ENCODE measurements at places on chromosomes 3 and 15.
A peak's percentile ranks its signal among the peaks of the same experiment; 100 is the strongest.

- no peak for DNase-seq
Measured at GRCh38 chr3:38268087-38268486, 2.5 kb downstream of the SLC22A13 start.

DNA sequence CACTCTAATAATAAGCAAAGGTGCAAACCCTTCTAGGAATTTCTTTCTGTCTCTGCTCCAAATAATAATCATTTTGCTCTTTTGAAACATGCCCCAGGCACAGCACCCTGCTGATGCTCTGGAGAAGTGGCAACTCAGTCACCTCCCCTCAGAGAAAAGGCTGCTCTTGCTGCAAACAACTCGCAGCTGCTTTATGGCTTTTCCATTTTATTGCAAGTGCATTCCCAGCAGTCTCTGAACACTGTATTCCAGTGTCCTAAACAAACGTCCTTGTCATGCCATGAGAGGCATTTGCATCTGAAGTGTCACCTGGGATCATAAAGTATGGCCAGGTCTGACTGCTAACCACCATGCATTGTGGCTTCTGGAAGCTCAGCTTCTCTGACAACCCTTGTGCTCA, 358.1 kb upstream of the TRIM42 start:
- no peak for DNase-seq

- no peak for DNase-seq
Measured at GRCh38 chr15:38844736-38845135, 280.1 kb upstream of the RASGRP1 start.

DNA sequence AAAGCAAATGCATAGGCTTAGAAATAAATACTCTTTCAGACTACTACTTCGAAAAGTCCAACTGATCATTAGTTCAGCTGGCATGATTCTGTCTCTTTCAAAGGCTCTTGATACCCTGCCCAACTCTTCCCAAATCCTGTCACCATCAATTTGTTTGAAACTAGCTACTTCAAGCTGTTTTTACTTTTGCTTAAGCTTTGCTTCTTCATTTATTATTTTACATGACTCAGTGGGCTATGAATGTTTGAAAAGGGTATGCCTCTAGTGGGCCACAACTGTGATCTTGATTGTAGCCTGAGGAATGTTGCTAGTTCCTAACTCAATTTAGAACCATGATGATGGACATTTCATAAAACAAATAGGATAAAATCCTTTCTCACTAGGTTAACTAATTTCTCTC, 340.8 kb downstream of the NAALADL2 start:
- no peak for DNase-seq

DNA sequence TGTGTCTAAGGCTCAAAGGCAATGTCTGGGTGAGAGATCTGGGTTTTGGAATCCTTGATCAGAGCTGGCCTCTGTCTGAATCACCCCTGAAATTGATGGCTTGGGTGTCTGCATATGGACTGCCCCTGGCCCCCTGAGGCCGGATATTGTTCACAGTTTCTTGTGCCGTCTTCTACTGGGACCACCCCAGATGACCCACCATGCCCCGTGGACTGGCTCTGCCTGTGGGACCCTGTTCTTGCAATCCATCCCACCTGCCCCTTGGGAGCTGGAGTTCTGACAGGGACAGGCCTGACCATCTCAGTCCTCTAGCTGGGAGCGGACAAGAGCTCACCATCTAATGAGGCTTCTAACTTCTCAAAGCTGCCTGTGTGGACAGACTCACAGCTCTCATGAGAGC, 119.9 kb downstream of the FAM43A start:
- no peak for DNase-seq

DNA sequence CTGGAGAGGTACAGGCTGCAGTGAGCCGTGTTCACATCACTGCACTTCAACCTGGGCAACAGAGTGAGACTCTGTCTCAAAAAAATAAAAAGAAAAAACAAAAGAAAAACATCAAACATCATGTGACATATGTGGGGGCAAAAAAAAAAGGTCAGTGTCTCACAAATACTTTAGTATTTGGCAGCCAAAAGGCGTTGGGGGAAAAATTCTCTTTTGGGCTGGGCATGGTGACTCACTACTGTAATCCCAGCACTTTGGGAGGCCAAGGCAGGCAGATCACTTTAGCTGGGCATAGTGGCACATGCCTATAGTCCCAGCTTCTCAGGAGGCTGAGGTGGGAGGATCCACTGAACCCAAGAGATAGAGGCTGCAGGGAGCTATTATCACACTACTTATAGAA, 47.6 kb downstream of the TMCC1 start:
- DNase-seq, result no peak

GRCh38 chr3:17300441-17300840, 415.7 kb downstream of the PLCL2 start:
- DNase-seq, result no peak

DNA sequence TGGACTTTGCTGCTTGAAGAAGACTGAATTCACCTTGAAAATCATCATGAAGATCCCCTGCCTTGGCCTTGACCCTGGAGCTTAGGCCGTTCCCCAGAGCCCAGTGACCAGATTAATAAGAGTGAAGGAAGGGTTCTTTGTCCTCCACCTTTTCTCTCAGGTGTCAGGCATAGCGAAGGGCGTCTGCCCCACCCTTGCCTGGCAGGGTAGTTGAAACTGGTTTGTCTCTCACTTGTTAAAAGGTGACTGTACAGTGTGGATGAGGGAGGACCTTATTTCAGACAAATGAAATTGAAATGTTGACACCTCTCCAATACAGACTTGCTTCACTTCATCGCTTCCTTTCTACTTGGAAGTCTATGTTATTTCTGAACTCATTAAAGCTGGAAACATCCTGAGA, 223.7 kb upstream of the BHLHE40 start:
- no peak for DNase-seq

DNA sequence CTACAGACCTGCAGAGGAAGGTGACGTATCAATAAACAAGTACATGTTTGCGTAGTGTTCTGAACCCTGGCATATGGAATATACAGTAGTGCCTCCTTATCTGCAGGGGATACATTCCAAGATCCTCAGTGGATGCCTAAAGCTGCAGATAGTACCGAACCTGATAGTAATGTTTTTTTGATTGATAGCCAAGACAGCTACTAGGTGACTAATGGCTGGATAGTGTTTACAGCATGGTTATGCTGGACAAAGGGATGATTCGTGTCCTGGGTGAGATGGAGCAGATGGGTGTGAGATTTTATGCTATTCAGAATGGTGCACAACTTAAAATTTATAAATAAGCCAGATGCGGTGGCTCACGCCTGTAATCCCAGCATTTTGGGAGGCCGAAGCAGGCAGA, 55.8 kb upstream of the IGF2BP2 start:
- DNase-seq, result no peak

DNA sequence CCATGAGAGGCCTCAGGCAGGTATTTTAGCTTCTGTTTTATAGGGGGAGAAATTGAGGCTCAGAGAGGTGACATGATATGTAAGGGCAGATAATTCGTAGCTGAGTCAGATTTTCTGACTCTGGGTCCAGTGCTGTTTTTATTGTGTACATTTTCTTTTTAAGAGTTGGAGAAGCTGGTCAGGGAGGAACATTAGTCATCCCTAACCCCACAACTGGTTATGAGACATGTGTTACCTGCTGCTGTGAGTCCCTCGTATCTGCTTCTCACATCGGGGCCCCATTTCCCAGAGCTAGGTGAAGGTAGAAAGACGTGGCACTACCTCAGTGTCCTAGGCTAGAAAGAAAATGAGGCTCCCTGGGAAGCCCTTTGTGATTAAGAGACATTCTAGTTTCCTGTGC, 28.6 kb downstream of the GALNT15 start:
- DNase-seq, result no peak

DNA sequence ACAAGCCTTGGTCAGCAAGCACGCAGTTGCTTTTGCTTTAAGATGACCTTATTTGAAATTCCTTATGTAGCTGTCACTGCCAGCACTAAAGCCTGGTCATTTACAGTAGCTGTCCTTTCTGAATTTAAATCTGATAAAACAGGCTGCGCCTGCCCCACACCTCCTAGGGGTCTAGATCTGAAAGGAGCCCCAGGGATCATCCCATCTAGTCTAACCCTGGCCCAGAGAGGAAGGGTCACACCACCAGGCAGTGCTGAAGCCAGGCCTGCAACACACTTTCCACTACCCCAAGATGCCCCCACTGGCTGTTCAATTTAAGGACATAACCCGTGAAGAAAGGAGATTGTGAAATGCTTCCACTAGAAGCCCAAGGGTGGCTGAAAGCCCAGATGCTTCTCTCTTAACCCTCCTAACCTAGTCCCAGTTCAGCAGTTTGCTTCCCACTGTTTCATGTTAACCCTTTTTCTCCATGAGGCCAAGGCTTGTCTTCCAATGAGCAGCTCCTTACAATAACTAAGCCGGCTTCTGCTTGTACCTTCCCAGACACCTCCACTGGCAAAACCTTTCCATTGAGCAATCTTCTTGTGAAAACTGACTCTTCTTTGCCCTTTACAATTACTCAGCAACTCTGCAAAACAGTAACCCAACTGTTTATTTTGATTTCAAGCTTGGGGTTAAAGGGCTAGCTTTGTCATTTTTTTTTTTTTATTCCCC, 198.9 kb upstream of the LPP start:
- no peak for DNase-seq

DNA sequence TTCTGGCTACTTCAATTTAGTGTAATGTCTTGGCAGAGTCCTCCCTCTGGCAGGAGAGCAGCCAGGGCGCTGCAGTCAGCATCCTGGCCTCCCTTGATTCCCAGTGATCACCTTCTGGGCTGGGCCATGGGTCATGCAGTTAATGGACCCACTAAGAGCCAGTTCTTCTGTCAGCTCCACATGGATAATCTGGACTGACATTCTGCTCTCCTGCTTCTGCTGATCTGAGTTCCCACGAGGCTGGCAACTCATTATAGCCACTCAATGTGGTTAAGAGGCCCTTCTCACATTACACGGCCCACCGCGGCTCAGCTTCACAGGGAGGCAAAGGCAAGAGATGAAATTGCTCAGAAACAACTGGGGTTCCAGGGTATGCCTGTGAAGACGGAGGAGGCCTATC, 94.0 kb downstream of the WDR76 start:
- DNase-seq, result no peak

GRCh38 chr3:157280786-157281185, 120.8 kb upstream of the CCNL1 start:
- DNase-seq, result no peak

DNA sequence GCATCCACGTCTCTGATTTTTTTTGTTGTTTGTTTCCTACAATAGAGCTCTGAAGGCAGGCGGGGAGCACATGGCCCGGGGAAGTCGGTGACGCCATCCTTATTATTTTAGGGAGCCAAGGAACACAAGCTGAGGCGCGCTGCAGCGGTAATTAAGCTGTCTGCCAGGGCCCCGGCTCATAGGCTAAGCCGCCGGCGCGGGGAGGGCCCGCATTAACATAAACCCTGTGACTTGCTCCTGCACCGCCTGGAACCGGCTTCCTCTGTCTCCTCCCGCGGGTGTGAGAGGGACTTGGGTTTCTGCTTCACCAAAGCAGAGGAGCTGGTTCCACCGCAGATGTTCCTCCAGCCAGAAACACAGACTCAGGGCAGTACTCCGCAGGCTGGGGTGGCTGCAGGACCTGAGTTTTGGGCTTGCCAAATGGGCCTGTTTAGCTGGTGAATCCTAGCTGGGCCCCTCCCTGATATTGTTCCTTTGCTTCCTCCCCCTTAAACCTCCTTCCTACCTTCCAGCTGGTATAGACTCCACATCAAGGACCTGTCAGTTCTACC, 25.3 kb downstream of the ANP32A start:
- peak; percentile 26 for DNase-seq

GRCh38 chr15:75171408-75171807, 30.3 kb upstream of the C15orf39 start:
- DNase-seq, result no peak

DNA sequence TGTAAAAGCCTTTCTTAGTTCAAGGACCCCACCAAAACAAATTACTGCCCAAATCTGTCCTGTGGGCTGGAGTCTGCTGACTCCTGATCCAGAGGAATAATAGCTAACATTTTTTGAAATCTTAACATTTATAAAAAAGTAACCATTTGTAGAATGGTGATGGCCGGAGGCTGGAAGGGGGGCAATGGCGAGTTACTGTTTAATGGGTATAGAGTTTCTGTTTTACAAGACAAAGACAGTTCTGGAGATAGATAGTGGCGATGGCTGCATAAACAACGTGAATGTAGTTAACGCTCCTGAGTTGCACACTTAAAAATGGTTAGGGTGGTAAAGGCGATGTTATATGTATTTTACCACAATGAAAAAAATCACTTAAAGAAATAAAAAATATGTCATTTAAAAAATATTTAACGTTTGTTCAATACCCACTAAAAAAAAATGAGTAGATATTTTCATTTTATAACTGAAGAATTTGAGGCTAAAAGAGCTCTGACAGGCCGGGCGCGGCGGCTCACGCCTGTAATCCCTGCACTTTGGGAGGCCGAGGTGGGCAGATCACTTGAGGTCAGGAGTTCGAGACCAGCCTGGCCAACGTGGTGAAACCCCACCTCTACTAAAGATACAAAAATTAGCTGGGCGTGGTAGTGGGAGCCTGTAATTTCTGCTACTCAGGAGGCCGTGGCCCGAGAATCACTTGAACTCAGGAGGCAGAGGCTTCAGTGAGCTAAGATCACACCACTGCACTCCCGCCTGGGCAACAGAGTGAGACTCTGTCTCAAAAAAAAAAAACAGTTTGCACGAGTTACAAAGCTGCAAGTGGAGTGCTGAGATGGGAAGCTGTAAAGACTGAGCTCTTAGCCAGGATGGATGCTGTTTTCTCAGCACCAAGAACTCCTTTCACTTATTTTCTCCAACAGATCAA, 37.6 kb downstream of the IGF2BP2 start:
- no peak for DNase-seq

- DNase-seq, result no peak
Measured at GRCh38 chr3:127573912-127574311, 16.6 kb downstream of the TPRA1 start.

- DNase-seq, result no peak
Measured at GRCh38 chr3:187025656-187026316, 95.5 kb downstream of the ST6GAL1 start.

GRCh38 chr15:67194171-67195114, 60.0 kb downstream of the AAGAB start:
- DNase-seq, result no peak

GRCh38 chr3:142618917-142619461, 22.8 kb downstream of the PLS1 start:
- DNase-seq, result no peak

DNA sequence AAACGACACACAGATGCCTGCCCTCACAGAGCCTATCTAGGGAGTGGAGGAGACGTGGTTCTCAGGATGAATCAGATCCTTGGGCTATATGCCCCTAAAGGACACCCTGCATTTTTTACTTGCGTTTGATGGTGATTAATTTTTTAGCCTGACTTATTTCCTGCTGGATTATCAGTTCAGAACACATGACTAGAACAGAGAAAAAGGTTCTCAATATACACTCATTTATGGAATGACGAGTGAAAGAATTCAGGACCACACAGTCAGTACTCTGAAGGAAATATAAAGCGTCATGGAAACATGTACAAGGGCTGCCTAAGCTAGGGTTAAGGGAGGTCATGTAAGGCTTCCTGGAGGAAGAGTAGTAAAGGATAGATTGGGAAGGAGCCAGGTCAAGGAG, 121.8 kb downstream of the SSR3 start:
- DNase-seq, result no peak

- DNase-seq, result no peak
Measured at GRCh38 chr3:49222002-49222401, 50.6 kb downstream of the KLHDC8B start.

GRCh38 chr3:52026041-52026440, 30.3 kb downstream of the DUSP7 start:
- DNase-seq, result no peak
